ENCODE measurements at places on chromosomes 3 and 15.

GRCh38 chr3:73018790-73019441, 22.3 kb downstream of the PPP4R2 start:
- no peak for DNase-seq

GRCh38 chr15:66651913-66652642, 50.0 kb upstream of the SMAD6 start:
- no peak for DNase-seq

- DNase-seq: no peak
Observed at GRCh38 chr15:82921242-82921641, 31.3 kb downstream of the HOMER2 start.

DNA sequence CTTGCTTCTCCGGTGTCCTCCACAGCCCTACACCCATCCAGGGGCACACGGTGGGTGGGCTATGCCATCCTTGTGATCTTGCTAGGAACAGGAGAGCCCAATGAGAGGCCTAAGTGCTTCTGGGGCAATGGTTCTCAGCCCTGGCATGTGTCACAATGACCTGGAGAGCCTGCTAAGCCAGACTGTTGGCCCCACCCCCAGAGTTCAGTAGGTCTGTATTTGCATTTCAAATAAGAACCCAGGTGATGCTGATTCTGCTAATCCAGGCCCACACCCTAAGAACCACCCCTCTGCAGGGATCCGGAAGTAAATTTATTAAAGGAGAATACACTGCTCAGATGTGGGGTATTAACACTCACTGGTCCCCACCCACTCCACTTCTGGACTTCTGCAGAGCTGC, 57.9 kb downstream of the RORA start:
- no peak for DNase-seq

- DNase-seq: no peak
Observed at GRCh38 chr3:135762188-135762856, 203.2 kb upstream of the PPP2R3A start.

DNA sequence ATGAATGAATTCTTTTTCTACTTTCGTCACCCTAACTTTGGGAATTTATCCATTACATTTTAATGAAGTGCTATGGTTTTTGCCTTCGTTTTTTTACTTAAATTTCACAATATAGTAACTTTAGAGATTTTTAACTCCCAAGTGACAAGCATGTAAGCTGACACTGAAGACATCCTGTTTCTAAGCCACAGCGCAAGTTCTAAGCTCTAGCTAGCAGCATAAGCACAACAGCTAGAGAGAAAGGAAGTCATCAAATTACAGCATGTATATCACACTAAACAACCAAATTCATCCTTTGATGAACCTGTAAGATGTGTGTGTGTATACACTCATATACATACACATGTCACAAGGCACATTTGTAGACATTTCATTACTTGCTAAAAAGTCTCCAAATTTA, 119.3 kb downstream of the P3H2 start:
- no peak for DNase-seq

All from CD4-positive, alpha-beta T cell treated with Interferon alpha-2 for 1 hour (primary cell).